Spinal cord (tissue), 10 donors: ENCODE measurements at places on chromosomes 3 and 15.
A peak's percentile ranks its signal among the peaks of the same experiment; 100 is the strongest.

GRCh38 chr15:81338170-81339007, 14.4 kb upstream of the STARD5 start:
- DNase-seq: no peak

GRCh38 chr3:114456742-114457141, 162.9 kb downstream of the TIGIT start:
- DNase-seq: no peak

- DNase-seq: no peak
Observed at GRCh38 chr3:188278717-188279324, 124.9 kb downstream of the LPP start.

DNA sequence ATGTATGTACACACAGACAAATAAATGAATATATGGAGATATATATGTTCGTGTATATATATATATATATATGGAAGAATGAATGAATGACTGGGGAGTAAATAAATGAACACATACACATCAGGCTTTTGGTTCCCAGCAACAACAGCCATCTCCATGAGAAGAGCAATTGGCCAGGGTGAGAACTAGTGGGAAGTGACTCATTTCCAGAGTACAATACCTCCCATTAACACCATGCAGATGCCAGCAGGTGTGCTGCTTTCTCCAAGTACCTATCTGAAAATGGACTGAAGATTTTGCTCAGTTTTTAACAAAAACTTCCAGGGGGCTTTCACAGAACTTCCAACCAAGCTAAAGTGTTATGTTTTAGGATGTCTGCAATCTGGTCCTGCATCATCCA, 179.8 kb upstream of the SLC2A2 start:
- DNase-seq: no peak

- DNase-seq: no peak
Observed at GRCh38 chr3:139318431-139318816, 25.4 kb upstream of the MRPS22 start.

- DNase-seq: no peak
Observed at GRCh38 chr3:133572158-133573053, 1.1 kb upstream of the CDV3 start.

DNA sequence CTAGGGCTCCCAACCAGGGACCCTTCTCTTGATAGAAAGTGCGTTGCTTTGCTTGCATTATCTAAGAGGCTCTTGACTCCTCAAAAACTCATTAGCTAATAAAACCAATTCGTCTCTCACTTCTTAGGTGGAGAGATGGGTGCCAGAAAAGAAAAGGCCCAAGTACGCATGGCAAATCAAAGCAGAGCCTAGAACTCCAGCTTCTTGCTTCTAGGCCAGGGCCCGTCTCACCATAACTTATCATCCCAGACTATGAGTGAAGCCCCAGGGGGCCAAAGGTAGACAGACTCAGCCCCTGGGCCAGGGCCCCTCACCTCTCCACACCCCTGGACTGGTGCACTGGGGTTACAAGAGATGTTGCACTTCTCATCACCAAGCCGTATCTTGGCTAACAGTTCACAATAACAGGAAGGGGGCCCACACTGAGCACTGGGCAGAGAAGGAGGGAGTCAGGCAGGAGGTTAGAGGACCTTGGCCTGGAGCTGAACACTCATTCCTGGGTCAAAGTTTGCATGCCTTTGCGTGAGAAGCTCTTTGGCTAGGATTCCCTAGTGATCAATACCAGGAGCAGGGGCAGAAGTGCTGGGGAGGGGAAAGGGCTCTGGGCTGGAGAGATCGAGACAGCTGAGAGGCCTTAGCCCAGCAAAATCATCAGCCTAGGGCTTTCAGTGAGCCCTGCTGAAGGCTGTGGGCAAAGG, 5.4 kb upstream of the CYP1A1 start:
- no peak for DNase-seq

DNA sequence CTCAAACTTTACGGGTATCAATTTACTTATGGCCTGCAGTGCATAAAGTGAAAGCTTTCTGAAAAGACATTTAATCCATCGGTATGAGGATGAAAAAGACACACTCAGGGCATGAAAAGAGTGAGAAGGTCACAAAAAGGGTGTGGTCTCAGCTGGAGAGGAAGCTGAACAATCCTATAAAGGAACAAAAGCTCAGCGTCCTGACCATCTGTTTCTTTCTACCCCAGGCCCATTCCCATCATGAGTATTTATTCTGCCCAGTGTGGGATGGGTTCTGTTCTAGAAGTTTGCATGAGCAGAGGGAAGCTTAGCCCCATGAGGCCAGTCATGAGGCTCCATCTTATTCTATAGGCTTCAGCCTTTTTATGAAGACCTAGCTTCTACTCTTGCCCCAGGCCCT, 144.6 kb downstream of the LPP start:
- DNase-seq: no peak

DNA sequence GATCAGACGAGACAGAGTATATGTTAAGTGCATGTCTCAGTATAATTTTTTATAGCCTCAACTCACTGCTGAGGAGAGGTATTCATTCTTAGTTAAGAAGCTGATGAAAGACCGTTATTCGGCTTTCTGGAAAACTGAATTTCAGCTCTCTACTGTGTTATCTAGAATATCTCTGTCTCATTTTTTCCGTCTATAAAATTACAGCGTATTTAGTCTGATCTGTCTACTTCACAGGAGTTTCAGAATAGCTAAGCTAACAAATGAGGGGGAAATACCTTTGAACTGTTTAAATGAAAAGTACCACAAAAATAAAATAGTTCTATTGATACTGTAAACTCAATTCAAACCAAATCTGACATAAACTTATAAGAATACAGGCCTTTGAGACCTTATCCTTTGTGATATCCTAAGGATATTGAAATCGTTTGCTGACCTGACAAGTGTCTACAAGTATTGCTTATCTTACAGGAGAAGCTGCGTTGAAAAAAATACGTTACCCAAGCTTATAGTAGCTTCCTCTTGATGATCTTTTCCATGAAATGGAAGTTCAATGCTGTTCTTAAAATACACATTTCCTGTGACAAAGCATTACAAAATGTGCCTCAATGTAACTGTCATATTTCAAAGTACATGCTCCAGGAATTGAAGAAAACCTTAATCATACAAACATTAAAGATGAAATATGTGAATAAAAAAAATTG, 104.6 kb downstream of the IL1RAP start:
- DNase-seq: no peak

DNA sequence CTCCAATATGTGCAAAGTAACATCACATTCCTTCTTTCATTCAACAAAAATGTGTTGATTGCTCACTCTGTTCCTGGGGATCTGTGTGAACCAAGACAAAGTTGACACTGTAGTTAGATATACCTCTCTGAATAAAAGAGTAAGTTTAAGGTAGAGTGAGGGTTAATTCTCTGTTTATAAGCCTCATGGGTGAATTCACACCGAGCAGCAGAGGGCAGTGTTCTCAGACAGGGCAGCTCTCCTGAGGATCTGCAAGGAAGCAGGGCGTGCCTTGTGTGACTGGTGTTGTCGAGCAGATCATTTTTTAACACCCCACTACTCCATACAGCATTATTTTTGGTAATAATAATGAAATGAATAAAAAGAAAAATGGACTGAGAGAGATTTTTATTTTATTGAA, 34.4 kb downstream of the PAQR9 start:
- no peak for DNase-seq

- DNase-seq: no peak
Observed at GRCh38 chr15:70355275-70355795, 257.6 kb upstream of the TLE3 start.

GRCh38 chr3:113623324-113623723, 73.1 kb downstream of the USF3 start:
- DNase-seq: no peak

DNA sequence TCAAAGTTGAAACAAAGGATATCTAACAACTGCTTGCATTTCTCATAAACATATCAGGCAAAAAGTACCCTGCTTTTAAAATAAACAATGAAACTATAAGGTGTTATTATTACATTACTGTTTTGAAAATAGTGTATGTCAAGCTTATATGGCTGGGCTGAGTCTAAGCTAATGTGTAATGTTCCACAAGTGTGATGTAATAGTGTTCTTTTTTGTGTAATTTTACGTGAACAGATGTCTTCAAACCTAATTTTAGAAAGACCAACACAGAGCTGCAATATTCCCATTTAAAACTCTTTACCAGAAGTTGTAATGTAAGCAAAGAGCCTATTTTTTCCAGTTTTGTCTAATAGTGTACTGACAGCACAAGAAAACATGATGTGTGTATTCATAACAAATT, 34.0 kb downstream of the MINDY2 start:
- no peak for DNase-seq

DNA sequence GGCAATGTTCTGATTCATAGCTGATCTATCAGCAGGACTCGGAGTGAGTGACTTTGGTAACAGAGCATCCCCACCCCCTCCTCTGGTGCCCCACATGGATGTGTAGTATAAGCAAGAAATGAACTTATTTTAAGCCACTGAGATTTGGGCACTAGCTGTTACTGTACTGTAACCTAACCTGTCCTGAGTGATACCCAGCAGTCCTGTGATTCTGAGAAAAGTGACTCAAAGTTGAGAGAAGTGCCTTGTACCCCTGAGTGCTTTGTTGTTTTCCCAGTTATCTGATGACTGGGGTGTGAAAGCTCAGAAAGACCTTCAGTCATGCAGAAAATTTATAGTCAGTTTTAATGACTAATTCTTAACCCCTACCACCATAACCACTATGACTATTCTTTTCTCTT, 439.9 kb upstream of the RBMS3 start:
- no peak for DNase-seq

DNA sequence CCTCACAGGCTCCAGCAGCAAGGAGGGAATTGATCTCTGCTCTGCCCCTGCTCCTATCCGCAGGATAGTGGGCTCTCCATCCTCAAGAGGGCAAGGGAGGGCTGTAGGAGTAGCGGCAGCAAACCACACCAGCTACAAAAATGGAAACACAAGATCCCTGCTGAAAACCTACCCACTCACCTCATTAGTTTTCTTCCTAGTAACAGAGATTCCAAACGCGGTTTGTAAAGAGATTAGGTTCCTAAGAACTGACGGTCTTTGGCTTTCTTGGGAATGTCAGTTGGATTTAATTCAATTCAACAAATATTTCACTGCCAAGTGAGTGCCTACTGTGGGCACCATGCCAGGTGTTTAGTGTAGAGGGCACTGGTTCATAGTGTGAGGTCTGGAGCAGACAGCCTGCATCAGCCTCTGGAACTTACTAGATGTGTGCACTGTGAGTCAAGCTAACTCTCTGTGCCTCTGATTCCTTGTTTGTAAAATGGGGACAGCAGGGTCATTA, 84.7 kb downstream of the MRPL46 start:
- peak; percentile 44 for DNase-seq

GRCh38 chr3:179551349-179552105, 11.2 kb upstream of the ACTL6A start:
- no peak for DNase-seq

DNA sequence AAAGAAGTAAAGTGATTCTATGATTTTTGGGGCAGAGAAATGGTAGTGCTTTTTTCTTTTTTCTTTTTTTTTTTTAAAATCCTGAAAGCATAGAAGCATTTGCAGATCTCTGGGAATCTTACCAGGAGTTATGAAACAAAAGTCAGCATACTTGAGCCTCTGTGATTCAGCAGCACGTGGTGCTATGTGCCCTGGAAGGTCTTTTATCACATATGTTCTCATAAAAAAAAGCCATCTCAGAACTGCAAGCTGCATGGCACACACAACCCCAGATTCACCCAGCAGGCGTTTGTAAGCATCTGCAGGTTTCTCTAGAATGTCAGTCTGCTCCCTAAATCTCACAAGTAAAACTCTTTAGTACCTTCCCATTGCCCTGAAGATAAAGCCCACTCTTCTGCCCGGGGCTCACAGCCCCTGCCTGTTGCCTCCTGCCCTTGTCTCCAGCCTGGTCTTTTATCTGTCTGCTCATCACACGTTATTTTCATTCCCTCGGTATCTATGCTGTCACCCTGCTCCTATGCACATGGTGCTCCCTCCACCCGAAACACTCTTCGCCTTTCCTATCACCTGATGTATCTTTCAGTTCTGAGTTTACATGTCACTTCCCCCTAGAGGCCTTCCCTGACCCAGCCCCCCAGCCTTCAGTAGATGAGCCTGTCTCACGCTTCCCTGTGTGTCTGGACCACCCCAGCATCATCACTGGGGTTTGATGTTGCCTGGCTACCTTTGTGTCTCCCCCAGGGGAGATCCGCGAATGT, 72.4 kb downstream of the CHDH start:
- no peak for DNase-seq

DNA sequence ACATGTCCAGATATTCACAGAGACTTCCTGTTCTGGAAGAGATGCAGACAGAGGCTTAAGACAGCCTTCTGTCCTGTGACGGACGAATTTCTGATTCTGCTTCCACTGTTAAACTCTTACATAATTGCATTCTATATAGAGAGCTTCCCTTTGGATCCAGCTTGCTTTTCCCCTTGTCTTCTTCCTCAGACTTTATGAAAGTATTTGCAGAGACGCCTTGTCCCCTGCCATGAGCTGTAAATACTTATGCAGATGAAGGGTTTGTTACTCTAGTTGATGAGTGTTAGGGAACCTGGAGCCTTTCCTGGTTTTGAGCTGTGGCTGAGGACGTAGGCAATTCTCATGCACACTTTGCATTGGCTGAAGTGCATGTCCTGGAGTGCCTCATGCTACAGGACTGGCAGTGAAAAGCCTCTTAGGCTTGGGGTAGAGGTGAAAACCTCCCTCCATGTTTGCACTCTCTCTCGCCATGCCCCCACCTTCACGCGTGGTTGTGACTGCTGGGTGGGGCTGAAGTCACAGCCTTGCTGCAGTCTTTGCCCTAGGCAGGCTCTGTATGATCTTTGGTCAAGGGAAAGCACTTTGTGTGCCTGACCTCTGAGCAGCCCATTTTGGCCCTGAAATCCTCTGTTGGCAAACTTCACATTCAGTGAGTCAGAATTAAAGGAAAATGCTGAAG, 286.6 kb downstream of the PTPRG start:
- DNase-seq: peak; percentile 39

GRCh38 chr3:40851836-40852235, 327.1 kb downstream of the ZNF621 start:
- DNase-seq: no peak

DNA sequence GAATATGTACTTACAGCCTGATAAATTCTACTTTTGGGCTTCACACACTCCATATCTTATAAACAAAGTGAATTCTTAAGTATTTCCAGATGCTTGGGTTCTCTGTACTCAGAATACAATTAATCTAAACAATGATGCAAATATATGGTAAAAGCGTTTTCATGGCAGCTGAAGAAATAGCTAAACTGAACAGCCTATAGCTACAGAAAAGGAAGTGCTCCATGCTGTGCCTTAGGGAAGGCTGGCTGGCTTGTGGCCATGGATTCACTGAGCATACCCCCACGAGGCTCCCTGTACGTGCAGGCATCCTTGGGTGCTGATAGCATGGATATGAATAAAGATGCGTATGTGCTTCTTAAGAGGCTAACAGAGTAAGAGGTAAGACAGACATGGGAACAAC, 264.0 kb downstream of the KLF13 start:
- peak; percentile 24 for DNase-seq

GRCh38 chr3:39849992-39850715, 40.7 kb downstream of the MYRIP start:
- DNase-seq: no peak

GRCh38 chr3:59040902-59041301, 8.9 kb downstream of the CFAP20DC start:
- DNase-seq: no peak
